ENCODE measurements at places on chromosomes 5 and 9. TPM values are rescaled to one million over a fixed set of nuclear protein-coding genes. Genes with fewer than 3 reads are reported as not detected.

GRCh38 chr9:111068771-111069170, 30.5 kb upstream of the LPAR1 start:
- DNase-seq, result no peak

GRCh38 chr5:170581211-170581610, 77.4 kb downstream of the KCNIP1 start:
- DNase-seq, result no peak

DNA sequence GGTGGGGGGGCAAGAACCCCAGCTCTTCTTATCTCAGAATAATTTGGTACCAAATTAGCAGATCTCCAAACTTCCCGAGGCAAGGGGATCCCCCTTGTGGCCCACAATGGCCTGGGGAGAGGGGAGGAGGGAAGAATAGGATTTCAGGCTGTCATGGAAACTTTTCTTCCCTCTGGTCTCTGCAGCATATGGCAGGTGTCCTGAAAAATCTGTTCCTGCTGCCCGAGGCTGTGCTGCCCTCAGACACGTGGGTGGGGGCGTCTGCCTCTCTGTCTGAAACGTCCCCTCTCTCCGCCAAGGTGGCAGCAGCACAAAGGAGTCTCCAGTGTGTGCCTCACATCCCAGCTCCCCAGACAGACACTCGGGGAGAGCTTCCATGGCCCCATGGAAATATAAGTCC, 34.0 kb downstream of the CCNJL start:
- DNase-seq, result no peak

DNA sequence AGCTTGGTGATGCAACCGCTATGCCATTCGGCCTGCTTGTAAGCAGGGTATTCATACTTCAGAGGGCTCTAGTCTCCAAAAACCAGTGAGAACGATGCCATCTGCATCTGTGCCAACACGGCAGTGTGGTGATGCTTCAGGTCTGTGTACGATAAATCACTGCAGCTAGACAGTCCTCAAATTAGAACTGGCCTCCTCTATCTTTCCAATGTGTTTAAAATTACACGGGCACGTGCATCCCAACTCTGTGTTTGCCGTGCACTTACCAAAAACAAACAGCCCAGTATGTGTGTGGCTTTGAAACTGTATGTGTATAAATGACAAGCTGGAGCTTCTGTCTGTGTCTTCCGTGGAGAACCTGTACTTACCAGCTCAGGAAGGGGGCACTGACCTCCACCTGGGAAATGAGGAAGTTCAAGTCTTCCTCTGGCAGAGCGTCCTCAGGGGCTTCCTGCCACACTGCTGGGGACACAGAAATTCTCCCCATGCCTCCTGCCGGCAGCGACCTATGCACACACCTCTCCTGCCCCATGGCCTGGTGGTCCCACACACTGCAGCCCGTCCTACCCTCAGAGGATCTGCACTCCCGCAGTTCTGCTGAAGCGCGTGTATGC, 12.3 kb downstream of the MED10 start:
- no peak for DNase-seq

GRCh38 chr9:133155156-133155555, 8.6 kb downstream of the GBGT1 start:
- no peak for DNase-seq

DNA sequence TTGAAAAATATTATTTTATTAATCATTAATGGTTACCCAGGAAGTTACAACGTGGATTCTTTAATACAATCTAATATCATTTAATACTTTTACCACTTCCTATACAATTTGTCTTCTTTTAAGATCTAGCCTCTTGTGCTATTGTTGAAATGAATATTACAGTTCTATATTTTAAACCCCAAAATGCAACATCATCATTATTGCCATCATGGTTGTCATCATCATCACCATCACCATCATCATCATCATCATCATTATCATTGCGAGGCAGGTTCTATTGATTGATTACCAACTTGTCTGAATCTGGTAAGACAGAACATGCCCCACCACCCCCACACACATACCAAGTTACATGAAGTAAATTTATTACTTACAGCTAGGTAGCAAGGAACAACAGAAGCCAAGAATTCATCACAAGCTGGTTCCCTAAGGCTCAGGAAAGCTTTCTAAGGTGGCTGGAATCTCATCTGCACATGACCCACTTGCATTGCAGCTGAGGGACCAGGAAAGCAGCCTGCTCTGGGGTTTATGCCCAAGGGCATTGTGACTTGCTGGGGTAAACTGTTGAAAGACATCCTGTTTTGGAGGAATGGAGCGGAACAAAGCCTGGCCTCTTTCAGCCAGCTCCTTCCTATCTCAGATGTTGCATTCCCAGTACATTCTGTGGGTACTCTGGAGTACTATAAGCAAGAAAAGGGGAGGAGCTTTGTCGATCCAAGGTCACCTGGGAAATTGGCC, 418.1 kb downstream of the PRR16 start:
- no peak for DNase-seq

GRCh38 chr9:84670138-84671041, 861 bp downstream of the NTRK2 start:
- DNase-seq, result no peak

GRCh38 chr9:24351258-24351657, 194.4 kb downstream of the IZUMO3 start:
- DNase-seq, result no peak

DNA sequence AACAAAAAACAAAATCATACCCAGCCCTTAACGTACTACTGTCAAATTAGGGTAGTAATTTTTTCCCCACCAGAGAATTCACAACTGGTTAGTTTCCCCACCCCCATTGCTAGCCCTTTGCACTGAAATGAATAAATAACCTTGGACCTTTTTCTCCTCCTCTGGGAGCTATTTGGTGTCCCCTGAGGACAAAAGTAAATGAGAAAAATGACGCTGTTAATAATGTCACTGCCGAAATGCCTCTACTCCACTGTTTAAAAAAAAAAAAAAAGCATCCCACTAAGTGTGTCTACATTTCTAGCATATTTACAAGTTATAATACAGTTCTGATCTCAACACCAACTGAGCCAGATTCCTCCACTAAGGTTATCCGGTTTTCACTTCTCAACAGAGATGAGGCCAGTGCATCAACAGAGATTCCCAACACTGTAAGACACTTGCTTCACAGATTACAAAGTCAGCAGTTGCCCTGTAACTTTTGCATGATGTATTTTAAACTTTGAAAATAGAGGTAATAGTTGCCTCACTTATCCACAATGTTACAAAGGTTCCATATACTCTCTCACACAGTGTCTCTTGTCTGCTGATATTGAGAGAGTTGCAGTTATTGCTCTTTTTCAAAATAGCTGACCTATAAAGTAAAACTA, 5.1 kb upstream of the NFIB start:
- DNase-seq, result no peak

DNA sequence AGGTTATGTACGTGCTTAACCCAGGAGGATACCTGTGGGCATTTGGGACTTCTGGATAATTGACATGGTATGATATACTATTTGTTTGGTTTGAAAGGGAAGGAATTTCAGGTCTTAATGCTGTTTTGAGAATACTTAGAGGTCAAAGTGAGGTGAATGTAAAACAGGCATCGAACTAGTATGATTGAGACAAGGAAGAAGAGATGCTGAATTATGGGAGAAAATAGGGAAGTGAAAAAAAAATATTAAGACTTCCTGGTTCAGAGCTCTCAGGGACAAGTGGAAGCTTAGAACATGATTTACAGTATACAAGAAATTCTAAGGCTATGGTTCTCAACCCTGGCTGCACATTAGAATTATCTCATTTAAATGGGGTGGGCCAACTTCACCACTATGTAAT, 115.3 kb downstream of the CD180 start:
- no peak for DNase-seq

- DNase-seq, result no peak
These were observed 4.7 kb upstream of the PPP1R26 start for GRCh38 chr9:135474915-135475314.

- DNase-seq, result no peak
These were observed 225.7 kb downstream of the MAST4 start for GRCh38 chr5:66821688-66822429.

DNA sequence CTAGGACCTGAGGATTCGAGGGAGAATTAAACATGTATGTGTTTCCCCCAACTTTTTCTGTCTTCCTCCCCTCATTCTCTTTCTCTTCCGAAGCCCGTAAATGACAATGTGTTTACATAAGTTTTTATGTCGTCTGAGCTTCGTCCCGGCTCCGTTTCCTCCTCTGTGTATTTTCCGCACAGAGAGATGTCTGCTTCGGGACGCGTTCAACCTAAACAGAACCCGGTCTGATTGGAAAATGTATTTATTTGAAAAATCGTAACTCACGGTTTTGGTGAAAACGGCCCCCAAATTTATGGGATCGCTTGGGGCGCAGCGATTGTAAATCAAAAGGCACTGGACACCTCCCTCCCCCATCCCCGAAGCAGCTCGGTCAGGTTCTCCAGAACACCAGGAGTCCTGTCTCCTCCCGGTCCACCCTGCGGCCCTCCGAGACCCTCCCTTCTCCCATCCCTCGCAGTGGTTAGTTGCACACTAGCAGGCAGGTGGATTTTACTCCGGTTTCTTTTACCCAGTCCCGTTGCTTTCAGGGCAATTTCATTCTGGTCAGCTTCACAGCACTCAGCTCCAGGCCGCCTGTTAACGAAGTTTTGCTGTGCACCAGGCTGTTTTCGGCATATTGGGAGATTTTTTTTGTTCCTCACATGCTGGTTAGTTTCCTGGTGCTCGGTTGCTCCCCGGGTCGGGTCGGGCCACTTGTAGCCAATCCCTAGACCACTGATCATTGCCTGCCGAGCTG, 5.8 kb upstream of the HAND1 start:
- DNase-seq, result peak; percentile 39

GRCh38 chr5:150461231-150461630, 11.7 kb upstream of the RPS14 start:
- DNase-seq, result peak; percentile 82

- no peak for DNase-seq
These were observed 188.2 kb downstream of the ARRDC3 start for GRCh38 chr5:91194824-91195381.

The SLIT3 gene
- total RNA-seq, result not detected

The WDR31 gene
- 0.62 TPM for total RNA-seq

The GRM6 gene
- not detected for total RNA-seq

The QRFP gene
- total RNA-seq, result not detected

The BASP1 gene
- 66.4 TPM for total RNA-seq

All from B cell (primary cell).